ENCODE measurements at places on chromosomes 11 and 22.

DNA sequence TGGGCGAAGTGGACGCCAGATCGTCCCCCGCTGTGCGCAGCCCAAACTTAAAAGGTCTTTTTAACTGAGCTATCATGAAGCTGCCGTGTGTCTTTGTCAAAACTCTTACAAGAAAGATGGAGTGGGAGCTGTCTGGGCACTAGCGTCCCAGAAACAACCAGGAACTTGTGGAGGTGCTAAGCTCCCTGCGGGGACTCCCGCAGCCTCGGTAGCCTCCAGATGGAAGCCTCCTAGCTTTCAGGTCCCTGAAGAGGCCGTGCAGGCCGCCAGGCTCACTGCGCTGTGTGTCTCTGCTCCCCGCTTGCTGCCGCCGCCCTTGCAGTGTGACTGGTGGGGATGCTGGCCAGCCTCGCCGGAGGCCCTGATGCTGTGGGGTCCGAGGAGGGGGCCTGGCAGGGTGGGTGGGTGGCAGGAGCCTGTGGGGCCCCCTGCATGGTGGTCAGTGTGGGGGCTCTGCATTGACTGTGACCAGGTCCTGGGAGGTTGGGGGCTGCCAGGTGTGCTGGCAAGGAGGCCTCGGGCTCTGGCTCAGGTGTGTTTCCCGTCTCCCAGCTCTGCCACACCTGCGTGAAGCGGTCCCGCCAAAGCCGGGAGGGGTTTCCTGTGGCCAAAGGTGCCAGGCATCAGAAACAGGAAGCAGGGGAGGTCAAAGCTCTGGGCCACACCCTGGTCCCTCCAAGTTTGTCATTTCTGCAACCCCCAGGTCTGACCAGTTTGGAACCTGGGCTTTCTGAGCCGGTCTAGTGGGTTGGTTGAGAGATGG, 1.2 kb downstream of the TRABD start:
- no peak for DNase-seq

GRCh38 chr11:48087422-48087821, 107.1 kb downstream of the PTPRJ start:
- DNase-seq, result no peak

GRCh38 chr11:117064275-117064674, 34.0 kb downstream of the SIK3 start:
- DNase-seq, result no peak

GRCh38 chr11:91707652-91708482, 516.8 kb upstream of the FAT3 start:
- DNase-seq, result no peak

GRCh38 chr11:58179648-58180047, 9.2 kb upstream of the OR9Q2 start:
- no peak for DNase-seq

DNA sequence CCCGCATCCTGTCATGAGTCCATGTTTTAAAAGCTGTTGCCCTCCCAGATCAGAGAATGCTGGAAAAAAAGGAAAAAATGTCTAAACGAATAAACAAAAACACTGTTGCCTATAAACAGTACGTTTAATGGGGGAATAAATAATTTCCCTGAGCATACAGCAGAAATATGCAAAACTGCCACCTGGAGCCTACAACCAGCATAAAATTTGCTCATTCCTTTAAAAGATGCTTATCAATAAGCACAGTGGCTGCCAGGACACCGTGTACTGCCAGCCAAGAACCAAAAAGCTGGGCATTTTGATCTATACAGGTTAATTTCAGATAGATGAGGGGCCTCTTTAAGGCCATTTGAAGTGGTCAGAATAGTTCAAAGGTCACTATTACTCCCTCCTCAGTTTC, 5.7 kb upstream of the CPT1A start:
- DNase-seq, result no peak

DNA sequence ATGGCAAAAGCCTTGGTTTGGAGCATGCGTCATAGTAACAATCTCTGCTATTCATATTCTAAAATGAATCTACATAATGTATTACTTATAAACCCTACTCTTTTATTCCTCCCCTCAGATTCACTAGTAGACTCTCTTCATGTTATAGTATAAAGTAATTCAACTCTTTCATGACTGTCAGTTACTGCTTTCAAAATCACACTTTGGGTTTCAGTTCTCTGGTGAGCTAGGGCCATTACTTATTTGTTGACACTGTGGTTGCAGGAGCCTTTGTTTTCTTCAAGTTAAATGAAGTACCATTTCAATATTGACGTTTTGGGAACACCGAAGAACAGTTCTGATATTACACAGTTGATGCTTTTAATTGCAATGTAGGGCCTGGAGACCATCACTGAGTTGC, 378.4 kb downstream of the DDX10 start:
- DNase-seq, result no peak

DNA sequence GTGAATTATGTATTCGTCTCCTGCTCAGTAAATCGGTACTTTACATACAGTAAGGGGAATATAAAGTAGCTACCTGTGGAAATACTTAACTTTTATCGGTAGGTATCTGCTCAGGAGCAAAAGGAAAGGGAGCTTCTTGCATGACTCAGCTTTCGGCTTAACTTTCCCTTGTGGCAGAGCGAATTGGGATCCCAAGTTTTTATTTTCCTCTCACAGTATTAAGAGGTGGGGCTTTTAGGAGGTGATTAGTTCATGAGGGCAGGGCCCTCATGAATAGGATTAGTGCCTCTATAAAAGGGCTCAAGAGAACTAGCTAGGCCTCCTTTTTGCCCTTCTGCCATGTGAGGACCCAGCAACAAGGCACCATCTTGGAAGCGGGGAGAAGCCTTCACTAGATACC, 18.7 kb downstream of the RCN1 start:
- DNase-seq, result no peak

DNA sequence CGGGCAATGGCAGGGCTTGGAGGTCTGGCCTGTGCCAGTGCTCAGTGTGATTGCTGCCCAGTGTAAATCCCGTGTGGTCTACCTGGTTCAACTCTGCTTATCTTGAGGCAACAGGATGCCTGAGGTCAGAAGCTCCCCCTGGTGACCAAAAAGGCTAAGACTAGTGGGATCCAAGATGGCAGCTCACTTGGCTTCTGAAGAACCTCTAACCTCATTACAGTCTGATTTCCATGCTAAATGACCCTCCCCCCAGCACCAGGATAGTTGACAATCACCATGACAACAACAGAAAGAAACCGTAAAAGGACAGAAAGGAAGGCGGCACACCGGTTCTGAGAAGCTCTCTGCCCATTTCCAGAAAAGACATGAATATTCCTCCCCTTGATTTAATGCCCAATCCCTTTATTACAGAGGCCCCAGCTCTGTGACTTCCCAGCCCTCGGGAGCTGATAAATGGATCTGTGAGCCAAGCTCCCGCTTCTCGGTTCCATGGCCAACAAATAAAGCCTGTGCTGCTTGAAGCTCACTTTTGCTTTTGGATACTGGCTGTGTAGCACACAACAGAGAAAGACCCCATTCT, 398.4 kb downstream of the CTTN start:
- no peak for DNase-seq

DNA sequence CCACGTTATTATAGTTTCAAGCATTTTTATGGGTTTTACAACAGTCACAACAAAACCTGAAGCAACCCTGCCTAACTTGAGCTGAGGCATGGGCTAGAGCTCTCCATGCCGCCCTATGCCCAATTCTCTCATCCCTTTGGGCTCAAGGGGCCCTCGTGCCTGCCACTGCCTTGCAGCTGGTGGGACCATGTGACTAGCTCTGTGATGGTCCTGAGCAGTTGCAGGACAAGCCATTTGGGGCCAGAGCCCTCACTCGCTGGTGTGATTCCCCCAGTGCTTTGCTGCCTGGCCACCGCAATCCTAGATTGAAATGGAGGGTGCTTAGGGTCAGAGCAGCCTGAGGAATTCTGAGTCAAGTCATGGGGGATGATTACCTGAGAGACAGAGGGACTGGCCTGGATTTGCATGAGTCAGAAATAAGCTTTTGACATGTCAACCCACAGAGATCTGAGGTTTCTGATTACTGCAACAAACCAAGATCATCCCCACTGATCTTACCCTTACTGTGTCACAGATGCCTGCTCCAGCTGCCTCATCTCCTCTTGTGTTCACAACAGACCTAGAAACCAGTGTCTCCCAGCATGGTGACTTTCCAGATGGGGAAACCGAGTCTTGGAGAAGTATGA, 323.7 kb downstream of the BRD1 start:
- no peak for DNase-seq

- no peak for DNase-seq
These were observed 13.3 kb downstream of the CLDN5 start for GRCh38 chr22:19510919-19511341.

DNA sequence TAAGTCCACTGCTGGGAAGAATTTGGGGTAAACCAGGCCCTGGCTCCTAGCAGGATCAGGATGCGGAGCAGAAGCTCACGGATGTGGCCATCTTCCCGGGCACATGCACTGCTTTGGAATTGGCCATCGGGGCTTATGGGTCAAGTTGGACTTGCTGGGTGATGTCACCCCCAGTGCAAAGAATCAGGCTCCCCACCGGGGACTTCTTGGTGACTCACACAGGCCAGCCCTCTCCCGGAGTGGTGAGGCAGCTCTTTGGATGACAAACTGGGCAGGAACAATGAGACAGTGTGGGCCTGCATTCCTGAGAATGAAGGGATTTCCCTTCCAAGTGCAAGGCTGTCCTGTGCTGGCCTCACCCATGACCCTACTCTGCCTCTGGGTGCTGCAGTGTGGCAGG, 128.8 kb upstream of the ANO1 start:
- DNase-seq, result no peak

GRCh38 chr11:95157824-95158223, 68.2 kb downstream of the ENDOD1 start:
- DNase-seq, result no peak

- DNase-seq, result no peak
These were observed 22.3 kb downstream of the RANGAP1 start for GRCh38 chr22:41263704-41264103.

DNA sequence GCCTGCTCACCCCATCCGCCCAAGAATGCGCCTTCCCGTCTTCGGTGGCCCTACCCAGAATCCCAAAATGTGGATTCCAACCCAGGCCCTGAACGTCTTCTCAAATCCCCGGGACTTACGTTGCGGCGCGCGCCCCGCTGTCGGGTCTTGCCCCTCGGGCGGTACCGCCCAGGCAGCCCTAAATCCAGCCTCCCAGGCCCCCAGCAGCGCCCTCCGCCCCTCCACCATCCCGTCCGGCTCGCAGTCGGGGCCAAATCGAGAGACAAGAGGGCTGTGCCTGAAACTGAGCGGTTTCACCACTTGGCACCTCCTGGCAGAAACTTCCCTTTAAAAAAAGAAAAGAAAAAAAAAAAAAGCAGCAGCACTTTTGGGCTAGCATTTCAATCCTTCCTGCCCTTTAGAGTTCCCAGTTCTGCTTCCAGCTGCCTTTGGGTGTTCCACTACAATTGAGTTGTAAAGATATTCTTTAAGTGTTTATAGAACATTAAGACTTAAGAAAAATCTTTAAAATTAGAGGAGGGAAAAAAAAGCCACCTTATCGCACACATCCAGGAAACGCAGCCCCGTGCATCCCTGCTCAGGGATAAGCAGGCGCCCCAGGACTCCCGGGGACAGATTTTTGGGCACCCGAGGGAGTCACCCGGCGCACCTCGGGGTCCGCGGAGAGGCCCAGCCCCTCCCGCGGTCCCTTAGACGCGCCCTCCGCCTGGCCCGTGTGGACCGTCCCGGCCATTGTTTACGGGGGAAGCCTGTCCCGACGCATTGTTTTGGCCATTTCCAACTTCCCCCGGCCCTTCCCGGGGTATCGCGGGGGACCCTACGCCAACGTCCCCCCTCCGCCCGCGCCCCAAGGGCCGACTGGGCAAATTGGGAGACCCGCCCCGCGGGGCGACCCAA, 57.6 kb downstream of the KCNJ4 start:
- no peak for DNase-seq

DNA sequence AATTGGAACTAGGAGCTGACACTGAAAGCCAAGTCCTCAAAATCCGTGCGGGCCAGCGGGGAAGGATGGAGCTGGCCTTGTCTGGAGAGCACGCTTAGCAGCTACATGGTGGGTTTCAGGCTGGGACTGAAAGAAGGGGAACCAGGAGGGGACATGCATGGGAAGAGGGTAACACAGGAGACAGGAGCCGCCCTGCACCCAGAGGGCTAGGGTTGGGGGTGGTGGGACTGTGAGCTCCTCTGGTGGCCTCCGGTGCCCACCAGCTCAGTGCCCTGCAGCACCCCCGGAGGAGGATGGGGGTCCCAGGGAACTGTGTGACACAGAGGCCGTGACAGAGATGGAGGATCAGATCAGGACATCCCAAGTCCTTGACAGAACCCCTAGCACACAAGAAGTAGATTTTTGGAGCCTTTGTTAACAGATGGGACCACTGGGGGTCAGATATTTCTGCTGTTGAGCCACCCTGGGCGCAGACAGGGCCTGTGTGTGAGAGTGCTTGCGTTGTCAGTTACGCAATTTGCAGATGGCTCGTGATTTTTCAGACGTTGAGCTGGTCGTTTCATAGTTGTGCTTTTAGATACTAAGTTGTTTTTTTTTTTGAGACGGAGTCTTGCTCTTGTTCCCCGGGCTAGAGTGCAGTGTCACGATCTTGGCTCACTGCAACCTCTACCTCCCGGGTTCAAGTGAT, 21.3 kb upstream of the GRAMD4 start:
- DNase-seq, result no peak

Measured in stimulated activated CD8-positive, alpha-beta memory T cell treated with anti-CD3 and anti-CD28 coated beads, Interleukin-2, amount 100 ng/mL, for 48 hours (primary cell).